ENCODE measurements at places on chromosomes 11 and 22. TPM values are rescaled to one million over a fixed set of nuclear protein-coding genes. Genes with fewer than 3 reads are reported as not detected.

DNA sequence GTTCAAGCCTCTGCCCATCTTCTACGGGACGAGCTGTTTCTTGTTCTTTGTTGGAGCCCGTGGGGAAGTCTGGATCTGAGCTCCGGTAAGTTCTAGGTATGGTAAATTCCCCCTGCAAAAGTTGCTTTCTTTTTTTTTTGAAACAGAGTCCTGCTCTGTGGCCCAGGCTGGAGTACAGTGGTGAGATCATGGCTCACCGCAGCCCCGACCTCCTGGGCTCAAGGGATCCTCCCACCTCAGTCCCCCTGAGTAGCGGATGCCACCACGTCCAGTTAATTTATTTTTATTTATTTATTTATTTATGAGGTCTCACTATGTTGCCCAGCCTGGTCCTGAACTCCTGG, 35.5 kb upstream of the MOB2 start:
- H3K27me3 ChIP-seq = no peaks in the 10 kb centered on the region
- no peak overlapping the region for H3K4me3 ChIP-seq
- DNase-seq = no peak
- H3K36me3 ChIP-seq = no peaks in the 10 kb centered on the region

The RIBC2 gene
- 7.4 TPM for total RNA-seq

The ACTN3 gene
- not detected for total RNA-seq

DNA sequence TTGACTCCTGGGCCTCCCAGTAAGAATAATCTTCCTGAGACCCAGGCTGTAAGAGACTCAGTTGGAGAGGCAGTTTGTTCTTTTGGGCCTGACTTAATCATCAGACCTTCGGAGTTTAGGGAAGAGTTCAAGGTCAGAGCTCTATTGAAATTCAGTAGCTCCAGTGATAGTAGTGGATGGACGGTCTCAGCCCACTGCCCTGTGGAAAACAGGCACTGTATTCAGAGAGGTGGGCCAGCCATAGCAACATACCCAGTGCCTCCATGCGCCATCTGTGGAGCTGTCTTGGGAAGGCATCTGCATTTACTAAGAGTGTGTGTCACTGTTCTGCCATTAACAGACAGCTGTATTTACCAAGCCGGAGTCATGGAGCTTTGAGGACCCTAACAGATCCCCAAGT, 2.9 kb downstream of the SMARCB1 start:
- H3K27me3 ChIP-seq = no peaks in the 10 kb centered on the region
- H3K27ac ChIP-seq = no peak overlapping the region
- no peak for DNase-seq
- peaks cover 6% of the 10 kb centered on the region for H3K4me1 ChIP-seq
- H3K36me3 ChIP-seq = no peaks in the 10 kb centered on the region

All from prostate gland (tissue), 2 donors.